ENCODE measurements at places on chromosomes 5 and 9.

GRCh38 chr5:141596867-141597266, 21.9 kb downstream of the DIAPH1 start:
- no peak for DNase-seq

DNA sequence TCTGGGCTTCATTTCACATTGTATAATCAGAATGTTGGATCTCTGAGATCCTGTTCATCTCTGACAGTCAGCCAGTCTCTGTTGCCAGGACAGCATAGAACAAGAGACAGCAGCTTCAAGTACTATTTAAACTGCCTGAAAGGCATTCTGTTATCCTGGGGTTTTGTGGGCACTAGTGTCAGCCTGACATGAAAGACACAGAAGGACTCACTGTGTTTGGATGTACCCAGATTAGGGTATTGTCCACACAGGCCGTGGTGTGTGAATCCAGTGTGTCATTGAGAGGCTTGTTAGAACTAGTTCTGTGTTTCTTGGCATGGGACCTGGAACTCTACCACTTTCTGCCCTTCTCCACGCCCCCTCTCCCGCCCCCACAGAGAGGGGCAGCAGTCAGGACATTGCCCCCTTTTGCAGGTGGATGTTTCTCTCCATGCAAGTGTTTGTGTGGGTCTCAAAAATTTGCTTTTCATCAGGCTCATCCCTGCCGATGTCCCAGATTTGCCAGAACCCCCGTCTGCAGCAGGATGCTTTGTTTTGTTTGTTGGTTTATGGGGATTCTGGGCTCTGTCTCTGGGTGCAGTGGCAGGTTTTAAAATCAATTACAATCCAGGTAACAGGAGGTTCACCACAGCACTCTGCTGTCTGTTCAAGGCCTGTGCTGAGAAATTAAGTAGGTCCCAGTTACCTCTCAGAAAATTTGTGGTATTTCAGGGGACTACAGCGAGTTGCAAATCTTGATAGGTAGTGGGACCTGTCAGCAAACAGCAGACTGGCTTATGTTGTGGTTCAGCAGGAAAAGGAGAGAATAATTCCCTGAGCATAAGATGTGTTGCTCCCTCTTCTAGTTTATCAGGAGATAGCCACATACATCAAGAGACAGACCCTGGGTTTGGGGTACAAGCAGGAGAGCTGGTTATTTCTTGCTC, 144.6 kb downstream of the DOCK2 start:
- no peak for DNase-seq

DNA sequence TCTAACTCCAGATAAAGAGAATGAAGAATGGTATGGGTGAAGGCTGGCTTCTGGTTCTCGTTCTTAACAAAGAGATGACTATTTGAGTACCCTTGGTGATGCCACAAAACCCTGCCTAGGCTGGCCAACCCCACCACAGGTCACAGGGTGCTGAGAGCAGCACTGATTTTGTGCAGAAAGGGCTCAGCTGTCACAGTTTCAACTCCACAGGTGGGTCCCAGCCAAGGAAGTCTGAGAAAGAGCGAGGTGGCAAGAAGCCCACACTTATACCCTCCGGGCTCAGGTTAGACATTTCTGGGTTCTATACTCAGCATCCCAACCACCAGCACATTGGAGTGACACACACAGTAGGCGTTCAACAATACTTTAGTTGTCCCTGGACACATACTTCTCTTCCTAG, 118.1 kb downstream of the SLIT3 start:
- DNase-seq = no peak

DNA sequence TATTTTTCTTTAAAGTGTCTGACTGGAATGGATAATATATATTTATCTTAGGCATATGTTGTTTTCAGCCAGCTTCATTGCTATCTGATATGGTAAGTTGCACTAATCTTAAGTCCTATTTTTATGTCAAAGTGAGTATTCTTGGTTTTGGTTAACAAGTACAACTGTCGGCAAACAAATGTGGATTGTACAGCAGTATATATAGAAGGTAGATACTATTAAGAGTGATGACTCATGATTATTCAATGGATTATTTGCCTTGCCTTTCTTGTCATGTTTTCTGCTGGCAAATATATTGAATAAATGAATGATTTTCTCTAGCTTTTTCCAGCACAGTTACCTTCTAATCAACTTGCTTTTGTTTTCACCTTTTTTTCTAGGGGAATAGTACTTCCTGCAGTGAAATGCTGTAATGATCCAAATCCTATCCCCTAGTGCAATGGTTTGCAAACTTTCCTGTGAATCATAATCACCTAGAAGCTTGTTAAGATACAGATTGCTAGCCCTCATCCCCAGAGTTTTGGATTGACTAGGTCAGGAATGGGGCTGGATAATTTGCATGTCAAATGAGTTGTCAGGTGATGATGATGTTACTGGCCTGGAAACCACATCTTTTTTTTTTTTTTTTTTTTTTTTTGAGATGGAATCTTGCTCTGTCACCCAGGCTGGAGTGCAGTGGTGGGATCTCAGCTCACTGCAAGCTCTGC, 60.8 kb upstream of the ARRDC3 start:
- no peak for DNase-seq

- no peak for DNase-seq
Observed at GRCh38 chr5:83964271-83964670, 243.6 kb upstream of the HAPLN1 start.

- no peak for DNase-seq
Observed at GRCh38 chr9:8265281-8265680, 465.7 kb upstream of the DMAC1 start.

DNA sequence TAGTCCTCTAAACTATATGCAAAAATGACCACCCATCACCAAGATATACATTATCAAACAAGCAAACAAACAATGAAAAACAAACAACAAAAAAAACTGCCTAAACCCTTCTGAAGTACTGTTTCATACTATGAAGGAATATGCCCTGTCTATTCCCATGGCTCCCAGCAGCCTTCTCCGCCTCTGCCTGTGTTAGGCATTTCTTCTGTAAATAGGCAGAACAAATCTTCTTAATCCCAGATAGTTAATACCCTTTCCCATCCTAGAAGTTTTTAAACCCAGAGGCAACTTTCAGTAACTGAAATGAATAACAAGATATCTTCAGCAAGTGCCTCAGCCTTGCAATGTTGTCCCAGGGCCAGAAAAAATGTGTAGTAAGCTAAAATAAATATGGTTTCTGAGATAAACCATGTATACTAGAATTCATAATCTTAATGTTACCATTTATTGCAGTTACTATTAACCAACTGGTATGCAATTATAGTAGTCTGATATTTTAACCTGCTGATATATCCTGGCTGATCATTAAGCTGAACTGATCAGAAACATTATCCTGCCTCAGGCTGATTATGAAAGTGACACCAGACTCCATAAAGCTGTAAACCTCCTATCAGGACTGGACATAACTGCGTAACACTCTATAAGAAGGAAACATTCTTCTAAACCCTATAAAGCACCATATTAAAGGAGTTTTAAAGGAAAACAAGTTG, 68.5 kb downstream of the ANKRD31 start:
- no peak for DNase-seq

GRCh38 chr5:112573441-112573840, 154.4 kb upstream of the EPB41L4A start:
- DNase-seq = no peak

DNA sequence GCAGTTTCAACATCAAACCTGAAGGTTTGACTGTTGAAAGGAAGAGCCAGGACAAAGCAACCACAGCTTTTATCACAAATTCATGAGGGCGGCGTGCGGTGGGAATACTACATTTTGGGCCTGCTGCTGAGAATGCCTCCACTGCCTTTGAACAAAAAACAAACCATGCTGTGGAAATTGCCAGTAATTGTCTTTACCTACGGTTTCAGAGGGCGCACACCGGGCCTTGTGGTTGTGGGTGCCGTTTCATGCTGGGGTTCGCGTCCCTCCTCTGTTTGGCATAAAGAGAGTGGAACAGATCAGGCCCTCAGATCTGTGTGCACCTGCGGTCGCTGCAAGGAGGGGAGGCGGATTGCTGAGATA, 27.6 kb upstream of the TCF7 start:
- peak; percentile 91 for DNase-seq

- no peak for DNase-seq
Observed at GRCh38 chr9:73761905-73762304, 610.2 kb downstream of the ANXA1 start.
